Natural killer cell (primary cell): ENCODE measurements at places on chromosomes 11 and 22. TPM values are rescaled to one million over a fixed set of nuclear protein-coding genes. Genes with fewer than 3 reads are reported as not detected.

The ARHGAP20 gene
- total RNA-seq, result not detected

The C22orf31 gene
- not detected for total RNA-seq

The INTS4 gene
- 65.2 TPM for total RNA-seq

The HEPACAM gene
- total RNA-seq, result not detected

DNA sequence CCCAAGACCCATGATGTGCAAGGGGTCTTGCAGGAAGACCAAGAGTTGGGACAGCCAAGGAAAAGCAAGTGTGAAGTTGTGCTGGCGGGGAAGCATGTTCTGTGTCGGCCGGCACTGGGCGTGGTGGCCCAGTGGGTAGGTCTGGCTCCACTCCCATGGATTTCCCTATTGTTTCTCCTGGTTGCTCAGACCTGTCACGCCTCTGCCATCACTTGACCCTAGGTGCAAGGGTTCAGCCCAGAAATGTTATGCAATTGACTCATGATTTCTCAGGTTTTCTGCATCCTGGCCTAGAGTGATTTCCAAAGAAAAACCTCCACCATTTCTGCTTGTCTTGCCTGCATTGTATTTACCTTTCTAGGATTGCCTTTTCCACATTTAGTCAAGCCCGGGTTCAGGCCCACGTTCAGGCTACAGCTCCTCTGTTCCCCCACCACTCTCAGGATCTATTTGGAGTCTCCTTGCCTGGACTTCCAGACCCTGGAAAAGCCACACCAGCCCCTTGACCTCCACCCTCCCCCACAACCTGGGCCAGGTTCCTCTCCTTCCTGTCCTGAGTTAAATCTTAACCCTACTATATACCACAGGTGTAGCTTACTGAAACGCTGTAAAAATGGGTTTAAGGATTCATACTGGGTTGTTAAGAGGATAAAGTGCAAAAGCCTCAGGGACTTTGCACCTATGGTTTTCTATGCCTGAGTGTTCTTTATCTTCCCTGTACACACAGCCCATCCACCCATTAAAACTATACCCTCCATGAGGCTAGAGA lies 17.5 kb upstream of the FOLR1 start:
- peaks cover 3% of the 10 kb centered on the region for H3K4me1 ChIP-seq
- no peak overlapping the region for H3K4me3 ChIP-seq
- no peak for DNase-seq
- no peak overlapping the region for H3K27ac ChIP-seq
- no peaks in the 10 kb centered on the region for H3K27me3 ChIP-seq
- no peaks in the 10 kb centered on the region for H3K36me3 ChIP-seq

- no peak overlapping the region for H3K4me3 ChIP-seq
- H3K27me3 ChIP-seq, result no peaks in the 10 kb centered on the region
- H3K4me1 ChIP-seq, result no peaks in the 10 kb centered on the region
- no peak overlapping the region for H3K27ac ChIP-seq
Observed at GRCh38 chr11:101187748-101188147, 58.1 kb upstream of the PGR start.

- no peak for DNase-seq
- no peak overlapping the region for H3K4me3 ChIP-seq
- H3K27me3 ChIP-seq, result no peaks in the 10 kb centered on the region
Observed at GRCh38 chr22:19131685-19132015, 542 bp downstream of the TSSK2 start.

GRCh38 chr11:88114486-88115045 lies 60.7 kb downstream of the RAB38 start:
- no peaks in the 10 kb centered on the region for H3K27me3 ChIP-seq
- DNase-seq, result no peak
- no peak overlapping the region for H3K4me3 ChIP-seq
- H3K36me3 ChIP-seq, result no peaks in the 10 kb centered on the region

- no peak overlapping the region for H3K4me3 ChIP-seq
- no peaks in the 10 kb centered on the region for H3K36me3 ChIP-seq
- no peaks in the 10 kb centered on the region for H3K27me3 ChIP-seq
- H3K27ac ChIP-seq, result no peak overlapping the region
- no peaks in the 10 kb centered on the region for H3K4me1 ChIP-seq
Observed at GRCh38 chr11:103844327-103845215, 191.9 kb upstream of the DDI1 start.
